ENCODE measurements at places on chromosomes 3 and 15.

GRCh38 chr3:158491968-158492367 lies 79.0 kb upstream of the MLF1 start:
- DNase-seq = no peak

DNA sequence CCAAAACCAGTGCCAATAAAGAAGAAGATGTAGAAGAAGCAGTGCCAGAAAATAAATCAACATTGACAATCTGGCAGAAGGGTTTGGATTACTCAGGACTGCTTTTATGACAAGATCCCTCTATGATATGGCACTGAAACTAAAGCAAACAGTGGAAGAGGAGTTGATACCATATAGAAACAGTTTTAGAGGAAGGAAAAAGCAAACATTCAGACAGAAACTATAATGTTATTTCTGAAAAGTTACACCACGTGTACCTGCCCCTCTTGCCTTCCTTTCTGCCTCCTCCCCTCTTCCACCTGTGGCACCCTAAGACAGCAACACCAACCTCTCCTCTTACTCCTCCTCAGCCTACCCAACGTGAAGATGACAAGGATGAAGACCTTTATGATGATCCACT lies 63.0 kb downstream of the SFMBT1 start:
- no peak for DNase-seq

- peak; percentile 34 for DNase-seq
Measured at GRCh38 chr15:92949604-92950249, 49.6 kb downstream of the CHD2 start.

- peak; percentile 38 for DNase-seq
Measured at GRCh38 chr3:17032407-17033034, 147.8 kb downstream of the PLCL2 start.

- DNase-seq = no peak
Measured at GRCh38 chr3:88057630-88058305, 1.0 kb downstream of the CGGBP1 start.

DNA sequence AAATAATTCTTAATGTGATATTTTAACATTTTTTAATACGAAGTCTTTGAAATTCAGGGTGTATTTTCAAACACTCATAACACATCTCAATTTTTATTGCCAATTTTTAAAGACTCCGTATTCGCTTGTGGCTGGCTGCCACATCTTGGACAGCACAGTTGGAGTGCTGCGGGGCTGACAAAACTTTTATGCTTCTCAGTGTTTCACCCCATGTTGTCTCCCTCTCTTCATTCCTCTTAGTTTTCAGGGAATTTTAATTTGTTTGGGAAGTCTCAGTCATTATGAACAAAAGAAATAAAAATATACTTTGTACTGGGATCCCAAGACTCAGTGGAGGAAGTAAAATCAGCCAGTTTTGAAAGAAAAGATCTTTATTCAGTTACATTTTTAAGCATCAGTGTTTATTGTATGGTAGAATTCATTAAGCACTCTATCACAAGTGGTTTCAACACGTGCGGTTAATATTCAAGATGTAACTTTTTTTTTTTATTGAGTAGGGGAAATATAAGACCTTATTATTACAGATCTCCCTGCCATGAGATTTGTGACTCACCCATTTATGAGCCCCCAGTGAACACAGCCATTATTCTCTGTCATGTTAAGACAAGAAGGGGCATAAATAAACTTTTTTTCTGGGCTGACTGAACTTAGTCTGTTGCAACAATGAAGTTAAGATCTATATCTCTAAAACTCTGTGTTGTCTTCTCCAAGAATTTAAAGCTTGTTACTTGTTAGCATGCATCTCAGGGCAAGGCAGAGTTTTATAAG lies 26.8 kb downstream of the KAT2B start:
- no peak for DNase-seq

DNA sequence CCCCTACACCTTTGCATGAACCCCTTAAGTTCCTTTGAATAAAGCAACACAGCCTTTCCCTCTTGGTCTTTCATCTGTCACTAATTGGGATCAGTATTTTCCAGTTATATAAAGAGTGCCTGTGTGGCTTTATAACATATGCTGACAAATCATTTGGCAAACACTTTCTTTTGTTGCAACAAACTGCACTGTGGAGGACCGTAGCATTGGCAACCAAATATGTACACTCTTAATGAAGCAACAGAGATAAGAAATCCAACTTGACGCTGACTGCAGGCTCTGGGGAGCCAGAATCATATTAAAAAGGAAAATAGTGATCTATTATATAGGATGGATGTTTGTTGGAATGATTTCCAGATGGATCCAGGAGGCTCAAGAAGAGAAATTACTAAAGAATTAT lies 120.1 kb upstream of the PRICKLE2 start:
- no peak for DNase-seq

GRCh38 chr3:157858821-157859220 lies 247.4 kb downstream of the SHOX2 start:
- DNase-seq = no peak

- DNase-seq = no peak
Measured at GRCh38 chr3:171458071-171458863, 1.9 kb downstream of the TNIK start.

Data from OCI-LY7 (cell line).